CD4-positive, alpha-beta T cell treated with Interleukin-4 for 4 hours (primary cell): ENCODE measurements at places on chromosomes 1 and 21.

DNA sequence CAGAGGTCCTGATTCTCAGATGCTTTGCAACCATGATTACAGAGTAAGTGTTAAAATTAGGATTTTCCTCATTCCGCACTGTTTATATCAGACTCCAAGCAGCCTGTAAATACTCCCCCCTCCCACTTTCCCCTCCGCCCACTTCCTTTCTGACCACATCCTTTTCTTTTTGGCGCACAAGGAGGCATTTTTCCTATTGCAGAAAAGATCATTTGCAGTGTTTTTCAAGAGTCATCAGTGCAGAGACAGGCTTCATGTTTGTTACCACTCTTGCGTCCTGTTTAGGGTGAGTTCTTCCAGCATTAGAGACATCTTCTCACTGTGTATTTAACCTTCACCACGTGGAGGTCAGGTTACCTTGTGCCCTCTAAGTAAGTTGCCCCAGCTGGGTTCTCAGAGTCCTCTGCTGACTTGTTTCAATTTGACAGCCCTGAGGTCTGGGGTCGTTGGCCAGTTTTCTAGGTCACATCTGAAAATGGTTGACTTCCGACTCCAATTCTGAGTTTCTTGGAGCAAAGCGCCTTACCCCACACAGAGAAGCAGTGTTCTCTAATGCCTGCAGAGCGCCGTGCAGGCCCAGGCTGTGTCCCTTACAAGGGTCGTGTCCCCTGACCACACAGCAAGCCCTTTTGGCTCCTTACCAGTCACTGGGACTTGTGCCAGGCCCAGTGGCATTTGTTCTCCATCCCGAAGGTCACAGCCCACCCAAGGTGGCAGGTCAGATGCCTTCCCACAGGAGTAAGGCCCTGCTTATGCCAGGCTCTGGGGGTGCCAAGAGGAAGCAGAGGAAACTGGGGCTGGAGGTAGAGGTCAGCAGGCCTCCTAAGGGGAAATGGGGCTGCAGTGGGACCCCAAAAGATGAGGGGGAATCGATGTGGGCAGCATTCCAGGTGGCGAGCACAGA, 85.6 kb downstream of the FAM78B start:
- DNase-seq, result no peak

DNA sequence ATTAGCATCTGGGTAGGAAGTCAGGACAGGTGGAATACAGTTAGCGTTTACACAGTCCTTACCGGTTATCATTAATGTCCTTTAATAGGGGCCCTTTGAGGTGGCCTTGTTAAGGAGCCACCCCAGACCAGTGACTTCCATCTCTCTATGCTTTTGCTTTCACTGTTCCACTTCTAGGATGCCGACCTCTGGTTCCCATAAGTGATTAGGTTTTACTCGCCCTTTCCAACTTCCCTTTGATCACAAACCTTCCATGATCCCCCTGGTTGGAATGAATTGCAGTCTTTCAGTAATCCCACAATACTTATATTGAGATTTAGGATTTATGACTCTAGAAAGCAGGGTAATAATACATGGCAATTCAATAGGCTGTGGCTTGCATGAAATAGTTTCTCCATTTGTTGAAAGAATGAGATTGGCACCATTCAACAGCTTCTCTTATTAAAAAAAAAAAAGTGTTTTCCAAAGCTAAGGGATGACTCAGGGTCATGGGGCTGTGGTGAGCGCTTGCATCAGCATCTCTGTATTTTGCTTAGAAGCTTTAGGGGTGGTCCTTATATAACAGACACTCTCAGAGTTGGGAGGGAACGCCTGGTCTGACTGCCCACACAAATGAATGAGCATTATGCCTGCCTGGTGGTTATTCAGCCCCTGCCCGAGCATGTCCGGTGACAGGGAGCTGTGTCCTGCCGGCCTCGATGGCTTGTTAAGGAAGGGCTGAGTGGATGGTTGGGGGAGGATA, 110.5 kb downstream of the CNIH3 start:
- no peak for DNase-seq

GRCh38 chr1:170097449-170097948, 23.0 kb upstream of the KIFAP3 start:
- no peak for DNase-seq

GRCh38 chr1:223052931-223053330, 90.1 kb downstream of the TLR5 start:
- no peak for DNase-seq

DNA sequence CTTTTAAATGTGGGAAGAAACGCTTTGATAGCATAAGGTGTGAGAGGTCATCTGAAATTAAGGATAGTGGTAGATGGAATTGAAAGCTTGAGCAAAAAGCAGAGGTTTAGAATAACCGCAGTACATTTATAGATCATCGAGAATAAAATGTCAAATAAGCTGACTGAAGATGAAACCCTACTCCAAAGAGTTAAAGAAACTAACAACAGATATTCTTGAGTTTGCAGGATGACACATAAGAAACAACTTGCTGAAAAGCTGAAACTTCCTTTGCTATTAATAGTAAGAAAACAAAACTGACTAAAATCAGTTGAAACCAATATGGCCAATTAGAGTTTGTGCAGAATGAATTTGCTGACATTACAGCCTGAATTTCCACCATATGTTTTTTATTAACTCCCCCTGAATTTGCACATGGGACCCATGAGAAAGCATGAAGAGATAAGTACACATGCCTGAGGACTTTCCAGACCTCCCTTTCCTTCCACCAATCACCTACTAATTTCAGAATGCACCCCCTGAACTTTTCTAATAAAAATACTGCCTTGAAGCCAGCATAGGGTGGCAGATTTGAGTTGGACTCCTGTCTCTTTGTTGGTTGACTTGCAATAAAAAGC, 1.7 kb upstream of the C1orf185 start:
- no peak for DNase-seq

DNA sequence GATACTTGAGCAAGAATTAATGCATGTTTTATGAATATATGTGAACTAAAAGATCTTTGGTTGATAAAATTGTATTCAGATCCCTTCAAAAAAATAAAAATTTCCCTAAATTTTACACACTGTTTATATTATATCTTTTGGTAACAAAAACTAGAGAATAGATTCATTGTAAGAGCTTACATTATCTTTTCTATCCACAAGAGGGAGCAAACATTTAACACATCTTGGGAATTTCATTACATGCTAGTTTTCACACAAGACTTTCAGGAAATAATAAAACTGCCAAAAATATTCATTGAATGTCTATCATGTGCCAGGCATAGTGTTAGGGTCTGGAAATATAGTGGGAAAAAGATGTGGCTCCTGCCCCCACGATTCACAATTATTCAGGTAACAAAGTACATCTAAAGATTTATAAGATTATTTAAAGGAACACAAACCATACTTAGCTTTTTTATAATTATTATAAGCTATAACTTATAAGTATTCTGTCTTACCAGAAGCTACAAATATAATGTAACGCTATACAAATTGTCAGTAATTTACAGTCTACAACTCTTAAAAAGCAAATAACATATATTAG, 30.6 kb downstream of the FAF1 start:
- peak; percentile 26 for DNase-seq

GRCh38 chr1:119987686-119988085, 81.8 kb downstream of the NOTCH2 start:
- DNase-seq, result peak; percentile 24

DNA sequence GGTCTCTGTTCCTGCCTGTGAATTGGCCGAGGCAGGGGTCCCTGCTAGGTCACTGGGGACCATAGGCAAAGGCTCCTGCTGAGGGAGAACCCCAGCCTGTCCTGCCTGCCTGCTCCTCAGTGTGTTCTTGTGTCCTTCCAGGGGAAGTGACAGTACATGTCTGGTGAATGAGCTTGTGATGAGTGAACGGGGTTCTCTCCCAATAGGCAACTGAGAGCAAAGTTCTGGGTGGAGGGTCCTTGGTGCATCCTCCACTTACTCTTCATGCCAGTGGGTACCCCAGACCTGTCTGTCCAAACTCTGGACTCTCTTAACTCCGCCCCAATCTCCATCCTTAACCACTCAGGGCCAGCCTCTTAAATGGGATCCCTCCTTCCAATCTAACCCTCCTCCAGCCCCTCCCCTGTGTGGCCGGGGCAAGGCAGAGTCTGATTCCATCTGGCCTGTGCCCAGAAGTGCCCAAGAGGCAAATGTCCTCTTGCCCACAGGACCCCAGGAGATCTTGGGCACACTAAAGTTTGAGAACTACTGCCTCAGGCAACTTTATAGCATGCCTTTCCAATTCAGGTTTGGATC, 2.0 kb downstream of the XKR8 start:
- no peak for DNase-seq

DNA sequence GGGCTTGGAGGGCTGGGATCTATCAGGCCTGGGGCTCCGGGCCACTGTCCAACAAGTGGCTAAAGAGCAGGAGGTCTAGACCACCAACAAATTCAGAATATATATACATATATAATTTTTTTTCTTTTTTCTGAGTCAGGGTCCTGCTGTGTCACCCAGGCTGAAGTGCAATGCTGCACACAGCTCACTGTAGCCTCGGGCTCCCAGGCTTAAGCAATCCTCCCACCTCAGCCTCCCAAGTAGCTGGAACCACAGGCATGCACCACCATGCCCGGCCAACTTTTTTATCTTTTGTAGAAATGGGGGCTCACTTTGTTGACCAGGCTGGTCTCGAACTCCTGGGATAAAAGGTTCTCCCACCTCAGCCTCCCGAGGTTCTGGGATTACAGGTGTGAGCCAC, 6.8 kb upstream of the LAPTM5 start:
- no peak for DNase-seq

DNA sequence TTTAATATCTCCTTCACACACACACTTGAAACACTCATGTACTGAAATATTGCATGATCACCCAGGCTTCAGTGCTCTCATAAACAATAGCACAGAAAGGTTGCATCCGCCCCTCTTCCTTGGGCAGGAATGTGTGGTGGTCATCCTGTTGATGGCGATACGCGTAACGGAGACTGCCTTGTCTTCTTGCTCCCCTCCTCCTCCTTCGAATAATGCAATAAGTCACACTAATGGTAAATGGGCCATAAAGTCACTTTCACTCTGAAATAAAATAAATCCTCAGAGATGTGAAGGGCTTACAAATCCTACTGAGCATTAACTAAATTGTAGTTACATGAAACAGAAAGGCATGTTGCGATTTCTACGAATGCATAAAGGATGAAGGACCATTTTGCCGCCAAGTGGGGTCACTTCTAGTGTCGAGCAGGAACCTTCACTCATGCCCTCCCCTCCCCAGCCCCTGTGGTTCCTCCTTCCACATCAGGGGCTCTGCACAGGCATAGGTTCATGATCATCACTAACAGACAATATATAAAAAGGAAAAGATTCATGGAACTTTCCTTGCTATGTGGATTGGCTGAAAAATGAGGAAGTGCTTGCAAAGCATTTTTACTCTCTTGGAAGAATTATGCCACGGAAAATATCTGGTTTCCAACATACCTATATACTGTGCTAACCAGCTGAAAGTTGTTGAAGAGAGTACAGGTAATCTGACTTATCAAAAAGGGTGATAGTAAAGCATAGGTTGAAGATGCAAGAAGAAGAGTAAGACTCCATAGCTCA, 1.2 kb upstream of the PGBD5 start:
- no peak for DNase-seq

- peak; percentile 19 for DNase-seq
These were observed 9.8 kb downstream of the BTG3 start for GRCh38 chr21:17602874-17603273.

DNA sequence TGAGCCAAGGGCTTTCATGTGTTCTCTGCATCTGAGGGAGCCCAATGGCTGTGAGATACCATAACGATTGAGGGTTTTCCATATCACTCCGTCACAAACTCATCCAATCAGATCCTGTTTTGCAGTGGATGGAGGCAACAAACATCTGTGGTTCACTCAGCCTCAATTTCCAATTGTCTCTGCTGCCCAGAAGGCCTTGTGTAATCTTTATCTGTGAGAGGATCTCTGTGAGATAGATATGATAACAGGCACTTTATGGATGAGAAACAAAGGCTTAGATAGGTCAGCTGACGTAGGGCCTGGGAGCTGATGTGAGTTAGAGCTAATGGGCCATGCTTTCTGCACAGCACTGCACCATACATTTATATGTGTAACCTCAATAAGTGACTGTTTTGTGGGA, 3.3 kb upstream of the MTARC1 start:
- DNase-seq, result no peak
